ENCODE measurements at places on chromosomes 13 and 19.
A peak's percentile ranks its signal among the peaks of the same experiment; 100 is the strongest.

DNA sequence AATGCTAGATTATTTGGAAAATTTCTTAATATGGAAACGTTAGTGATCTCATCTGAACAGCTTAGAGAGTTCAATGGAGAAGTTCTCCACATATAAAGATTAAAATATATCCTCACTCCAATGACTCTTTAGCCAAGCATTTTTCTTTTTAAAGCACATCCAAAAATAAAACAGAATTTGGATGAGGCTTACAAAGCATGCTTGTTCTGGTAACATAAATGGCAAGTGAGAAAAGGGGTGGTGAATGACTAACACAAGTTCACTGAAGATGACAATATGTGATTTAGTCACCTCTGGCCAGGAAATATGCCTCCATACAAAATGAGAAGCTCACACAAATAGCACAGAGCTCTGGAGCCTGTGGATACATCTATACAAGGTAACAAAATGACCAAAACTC is 253.0 kb downstream of the PCDH20 start:
- no peak for DNase-seq

- no peak for DNase-seq
Observed at GRCh38 chr13:36973621-36974295, 25.4 kb downstream of the ALG5 start.

DNA sequence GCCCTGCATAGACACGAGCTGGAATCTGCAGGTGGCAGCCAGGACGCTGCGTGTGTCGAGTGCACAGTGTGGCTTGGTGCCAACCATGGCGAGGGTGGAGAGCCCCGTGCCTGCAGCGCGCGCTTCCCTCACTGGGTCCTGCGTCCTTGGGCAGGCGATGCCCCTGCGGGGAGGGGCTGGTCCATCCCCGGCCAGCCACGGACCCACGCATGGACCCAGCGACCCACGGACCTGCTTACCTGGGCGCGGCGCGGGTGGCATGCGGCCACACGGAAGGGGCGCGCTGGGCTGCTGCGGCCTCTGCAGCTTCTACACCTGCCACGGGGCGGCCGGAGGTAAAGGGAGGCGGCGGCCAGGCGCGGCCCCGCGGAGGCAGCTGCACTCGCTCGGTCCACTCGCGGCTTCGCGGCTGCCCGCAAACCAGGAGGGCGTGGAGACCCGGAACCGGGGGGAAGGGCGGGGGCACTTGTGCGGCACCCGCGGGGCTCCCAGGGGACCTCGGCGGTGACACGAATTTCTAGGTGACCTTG is 569 bp upstream of the MCF2L start:
- DNase-seq = no peak

- DNase-seq = peak; percentile 53
Observed at GRCh38 chr13:44273991-44274770, 99.4 kb upstream of the SERP2 start.

DNA sequence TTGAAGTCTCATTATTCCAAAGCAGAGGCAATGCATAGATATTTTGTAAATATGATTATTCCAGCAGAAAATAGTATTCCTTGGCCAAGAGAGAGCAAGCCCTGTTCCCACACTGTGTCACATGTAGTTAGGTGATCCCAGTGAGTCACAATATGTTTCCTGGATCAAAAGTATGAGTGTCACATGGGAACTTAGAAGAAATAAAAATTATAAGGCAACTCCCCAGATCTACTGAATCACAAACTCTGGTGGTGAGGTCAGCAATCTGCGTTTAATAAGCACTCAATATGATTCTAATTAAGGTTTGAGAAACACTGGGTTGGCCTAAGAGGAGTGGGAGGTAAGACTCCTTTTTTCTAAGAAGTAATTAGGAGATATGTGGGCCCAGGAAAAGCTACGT is 1504.5 kb upstream of the PCDH20 start:
- DNase-seq = no peak

DNA sequence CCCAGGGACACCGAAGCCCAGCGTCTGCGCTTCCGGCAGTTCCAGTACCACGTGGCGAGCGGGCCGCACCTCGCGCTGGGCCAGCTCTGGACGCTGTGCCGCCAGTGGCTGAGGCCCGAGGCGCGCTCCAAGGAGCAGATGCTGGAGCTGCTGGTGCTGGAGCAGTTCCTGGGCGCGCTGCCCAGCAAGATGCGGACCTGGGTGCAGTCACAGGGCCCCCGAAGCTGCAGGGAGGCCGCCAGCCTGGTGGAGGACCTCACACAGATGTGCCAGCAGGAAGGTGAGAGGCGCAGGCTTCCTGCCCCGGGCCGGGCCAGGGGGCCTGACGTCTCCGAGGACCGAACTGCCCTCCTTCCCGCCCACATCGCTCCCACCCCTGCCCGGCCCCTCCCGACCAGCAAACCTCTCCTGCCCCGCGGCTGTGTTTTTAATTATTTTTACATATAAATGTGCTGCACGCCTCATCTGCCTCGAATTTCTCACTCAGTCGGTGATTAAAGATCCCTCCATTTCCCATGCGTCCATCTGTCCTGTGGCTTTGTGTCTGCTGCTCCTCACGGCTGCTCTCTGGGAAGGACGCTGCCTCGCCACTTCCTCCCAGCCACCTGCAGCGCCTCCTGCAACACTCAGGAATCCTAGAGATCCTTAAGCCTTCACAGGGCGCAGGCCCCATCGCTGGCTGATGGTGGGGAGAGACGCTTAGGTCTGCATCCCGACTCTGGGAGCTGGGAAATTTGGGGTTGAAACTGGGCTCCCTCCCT is 4.3 kb downstream of the ZSCAN1 start:
- no peak for DNase-seq

DNA sequence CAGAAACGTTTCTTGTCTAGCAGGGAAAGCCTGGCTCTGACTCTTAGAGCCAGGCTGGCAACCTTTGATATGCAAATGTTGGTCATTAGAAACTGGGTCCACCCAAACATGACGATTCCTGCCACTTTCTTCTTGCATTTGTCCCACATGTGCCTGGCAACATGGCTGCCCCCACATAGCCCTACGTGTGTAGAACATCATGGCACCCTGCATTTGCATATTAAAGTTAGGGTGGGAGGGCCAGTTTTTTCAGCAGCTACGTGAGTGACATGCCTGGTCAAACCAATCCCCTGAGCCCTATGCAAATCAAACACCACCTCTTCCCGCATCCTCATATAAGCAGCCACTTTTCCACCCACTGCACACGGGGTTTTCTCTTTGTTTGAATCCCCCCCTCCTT is 95.0 kb downstream of the LIG4 start:
- DNase-seq = no peak
